Hindlimb muscle (tissue), 1 donor: ENCODE measurements at places on chromosomes 1 and 21. TPM values are rescaled to one million over a fixed set of nuclear protein-coding genes. Genes with fewer than 3 reads are reported as not detected.

GRCh38 chr1:37068260-37068659 lies 33.9 kb upstream of the GRIK3 start:
- no peak for DNase-seq

DNA sequence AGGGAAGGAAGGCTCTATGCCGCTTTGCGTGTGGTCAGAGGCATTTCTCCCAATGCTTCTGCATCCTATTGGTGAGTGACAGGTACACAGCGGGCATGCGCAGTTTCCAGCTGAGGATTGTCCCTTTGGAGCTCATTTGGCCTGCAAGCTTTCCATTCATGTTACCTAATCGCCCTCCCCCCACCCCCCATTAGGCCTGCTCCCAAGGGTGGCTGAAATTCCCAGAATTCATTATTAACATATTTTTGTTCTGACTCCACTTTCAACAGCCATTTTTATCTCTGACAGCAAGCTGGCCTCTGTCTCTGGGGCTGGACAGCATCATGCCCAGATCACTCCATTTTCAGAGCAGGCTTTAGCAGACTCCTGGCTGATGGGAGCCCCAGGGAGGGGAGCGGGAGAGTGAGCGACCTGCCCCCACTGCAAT lies 25.6 kb downstream of the MIS18A start:
- no peak for DNase-seq

DNA sequence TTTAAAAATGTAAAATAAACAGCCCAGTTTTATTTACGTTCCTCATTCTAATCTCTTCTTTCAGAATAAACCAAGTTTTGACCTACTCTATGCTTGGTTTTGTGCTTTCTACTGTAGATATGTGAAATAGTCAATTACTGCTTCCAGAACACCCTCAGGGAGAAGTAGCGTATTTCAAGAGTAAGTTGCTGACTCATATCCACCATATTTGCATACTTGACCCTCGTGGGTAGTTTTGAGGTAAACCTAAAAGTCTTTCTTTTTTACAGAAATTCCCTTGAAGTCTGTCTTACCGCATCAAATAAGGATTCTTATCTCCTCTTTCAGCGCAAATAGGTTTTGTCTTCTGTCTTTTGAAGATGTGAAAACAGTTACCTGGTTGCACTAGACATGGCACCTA lies 1.4 kb upstream of the OR2L3 start:
- DNase-seq, result no peak

GRCh38 chr1:6599141-6599975 lies 3.3 kb downstream of the KLHL21 start:
- no peak for DNase-seq

- no peak for DNase-seq
These were observed 75.6 kb downstream of the MTR start for GRCh38 chr1:236870721-236871120.

- DNase-seq, result no peak
These were observed 20.3 kb upstream of the SH3BGRL3 start for GRCh38 chr1:26259578-26259977.

Gene OXCT2
- polyA plus RNA-seq, result 0.37 TPM

DNA sequence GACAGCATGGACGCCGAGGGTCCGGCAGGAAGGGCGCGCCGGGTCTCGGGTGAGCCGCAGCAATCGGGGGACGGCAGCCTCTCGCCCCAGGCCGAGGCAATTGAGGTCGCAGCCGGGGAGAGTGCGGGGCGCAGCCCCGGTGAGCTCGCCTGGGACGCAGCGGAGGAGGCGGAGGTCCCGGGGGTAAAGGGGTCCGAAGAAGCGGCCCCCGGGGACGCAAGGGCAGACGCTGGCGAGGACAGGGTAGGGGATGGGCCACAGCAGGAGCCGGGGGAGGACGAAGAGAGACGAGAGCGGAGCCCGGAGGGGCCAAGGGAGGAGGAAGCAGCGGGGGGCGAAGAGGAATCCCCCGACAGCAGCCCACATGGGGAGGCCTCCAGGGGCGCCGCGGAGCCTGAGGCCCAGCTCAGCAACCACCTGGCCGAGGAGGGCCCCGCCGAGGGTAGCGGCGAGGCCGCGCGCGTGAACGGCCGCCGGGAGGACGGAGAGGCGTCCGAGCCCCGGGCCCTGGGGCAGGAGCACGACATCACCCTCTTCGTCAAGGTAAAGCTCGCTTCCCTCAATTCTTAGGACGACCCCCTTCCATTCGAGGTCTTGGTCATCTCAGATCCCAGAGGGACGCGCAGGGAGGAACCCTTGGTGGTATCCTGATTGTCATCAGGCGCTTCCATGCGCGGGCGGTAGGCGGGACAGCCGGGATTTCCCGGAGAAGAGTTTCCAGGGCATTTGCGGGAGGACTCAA lies 1.6 kb downstream of the CLIC6 start:
- DNase-seq, result no peak

- DNase-seq, result no peak
These were observed 27.3 kb upstream of the CAMK1G start for GRCh38 chr1:209556162-209556690.

Gene SPRR2A
- not detected for polyA plus RNA-seq

GRCh38 chr1:99110140-99111041 lies 105.7 kb upstream of the PLPPR5 start:
- no peak for DNase-seq

GRCh38 chr1:156388174-156389137 lies 19.4 kb downstream of the RHBG start:
- DNase-seq, result no peak

Gene SLC30A10
- 0.10 TPM for polyA plus RNA-seq

Gene AUNIP
- polyA plus RNA-seq, result 0.92 TPM

DNA sequence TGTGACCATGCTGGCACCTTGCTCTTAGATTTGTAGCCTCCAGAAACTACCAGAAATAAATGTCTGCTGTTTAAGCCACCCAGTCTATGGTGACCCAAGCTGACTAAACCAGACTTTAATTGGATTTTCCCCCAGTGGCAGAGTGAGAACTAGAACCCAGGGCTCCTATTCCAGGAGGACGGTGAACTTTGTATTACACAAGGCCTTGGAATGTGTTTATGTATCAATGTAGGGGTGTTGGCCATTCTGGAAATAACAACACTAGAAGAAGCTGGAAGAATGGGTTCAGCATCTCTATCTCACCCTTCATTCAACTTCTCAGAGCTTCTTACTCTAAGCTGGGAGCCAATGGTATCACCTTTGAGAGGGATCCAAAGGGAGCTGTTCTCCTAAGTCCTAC lies 37.0 kb downstream of the ARHGEF11 start:
- DNase-seq, result no peak

Gene DCST1
- polyA plus RNA-seq, result not detected

GRCh38 chr1:188660572-188660971 lies 1817.1 kb downstream of the BRINP3 start:
- DNase-seq, result no peak

Gene PWP2
- polyA plus RNA-seq, result 5.0 TPM

GRCh38 chr1:184910691-184911091 lies 63.6 kb downstream of the NIBAN1 start:
- no peak for DNase-seq

DNA sequence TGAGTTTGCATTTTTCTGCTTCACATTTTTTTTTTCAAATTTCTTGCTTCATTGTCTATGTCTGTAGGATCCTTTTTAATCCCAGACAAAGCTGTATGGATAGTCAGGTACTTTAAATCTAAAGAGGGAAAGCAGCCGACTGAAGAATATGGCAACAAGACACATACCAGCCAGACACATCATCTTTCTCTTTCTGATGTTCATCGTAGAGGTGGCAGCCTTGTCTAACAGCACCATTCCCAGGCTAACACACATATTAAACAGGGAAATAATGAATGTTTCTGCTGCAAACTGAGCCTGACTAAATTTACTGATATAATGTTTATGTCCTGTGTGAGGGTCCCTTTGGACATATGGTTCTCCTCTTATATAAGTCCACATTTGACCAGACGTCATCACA lies 3.7 kb upstream of the TEKT2 start:
- no peak for DNase-seq
